Astrocyte of the spinal cord (primary cell): ENCODE measurements at places on chromosomes 12 and 14.

- no peak for DNase-seq
Measured at GRCh38 chr12:89859508-89860220, 151.0 kb upstream of the ATP2B1 start.

GRCh38 chr12:87924149-87924548 is 105.1 kb downstream of the C12orf50 start:
- DNase-seq: peak; percentile 24

- no peak for DNase-seq
Measured at GRCh38 chr12:82300611-82301010, 57.6 kb downstream of the CCDC59 start.

DNA sequence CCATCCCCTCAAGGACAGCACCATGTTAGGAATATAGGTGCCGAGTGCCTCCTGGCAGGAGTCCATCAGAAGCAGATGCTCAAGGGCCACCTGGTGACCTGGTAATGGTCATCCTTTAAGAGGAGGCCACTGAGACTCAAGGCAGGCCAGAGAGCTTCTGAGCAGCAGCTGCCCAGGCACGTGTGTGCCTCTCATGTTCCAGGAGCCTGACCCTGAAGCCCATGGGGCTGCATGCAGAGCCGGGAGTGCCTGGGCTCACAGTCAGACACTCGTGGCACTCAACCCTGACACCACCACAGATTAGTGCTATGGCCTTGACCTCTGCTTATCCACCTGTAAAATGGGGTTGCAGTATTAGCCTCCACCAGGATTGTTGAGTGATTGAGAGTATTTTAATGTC is 45.6 kb downstream of the C14orf132 start:
- DNase-seq: no peak

GRCh38 chr12:45231515-45232145 is 15.7 kb downstream of the ANO6 start:
- DNase-seq: peak; percentile 79

GRCh38 chr12:123104809-123105208 is 46.1 kb downstream of the PITPNM2 start:
- DNase-seq: no peak

GRCh38 chr14:63956326-63956725 is 103.5 kb downstream of the SYNE2 start:
- DNase-seq: no peak

DNA sequence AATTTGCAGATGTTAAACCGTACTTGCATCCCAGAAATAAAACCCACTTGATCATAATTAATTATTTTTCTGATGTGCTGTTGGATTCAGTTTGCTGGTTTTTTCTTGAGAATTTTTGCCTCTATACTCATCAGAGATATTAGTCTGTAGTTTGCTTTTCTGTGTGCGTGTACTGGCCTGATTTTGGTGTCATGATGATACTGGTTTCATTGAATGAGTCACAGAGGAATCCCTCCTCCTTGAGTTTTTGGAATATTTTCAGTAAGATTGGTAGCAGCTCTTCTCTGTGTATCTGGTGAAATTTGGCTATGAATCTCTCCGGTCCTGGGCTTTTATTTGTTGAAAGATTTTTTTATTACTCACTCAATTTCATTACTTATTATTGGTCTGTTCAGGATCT is 100.4 kb upstream of the PMCH start:
- DNase-seq: no peak

GRCh38 chr14:59428581-59429012 is 36.6 kb downstream of the GPR135 start:
- DNase-seq: peak; percentile 81

GRCh38 chr12:97306147-97306546 is 156.5 kb upstream of the RMST start:
- no peak for DNase-seq

DNA sequence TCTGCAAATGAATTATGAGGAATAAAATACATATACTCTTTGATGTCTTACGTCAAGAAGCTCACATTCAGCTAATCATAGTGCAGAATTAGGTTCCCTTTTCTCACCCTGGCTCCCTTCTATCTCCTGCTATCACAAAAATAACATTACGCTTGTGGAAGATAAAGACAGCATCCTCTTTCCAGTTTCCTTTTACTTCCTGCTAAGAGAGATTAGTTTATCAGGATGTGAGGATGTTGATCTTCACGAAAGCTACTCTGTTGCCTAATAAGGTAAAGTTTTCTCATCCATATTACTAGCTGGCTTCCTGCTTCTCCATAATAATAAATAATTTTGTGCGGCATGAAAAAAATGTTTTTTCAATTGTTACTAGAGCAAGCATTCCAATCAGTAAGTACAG is 217.7 kb upstream of the DCN start:
- DNase-seq: no peak

DNA sequence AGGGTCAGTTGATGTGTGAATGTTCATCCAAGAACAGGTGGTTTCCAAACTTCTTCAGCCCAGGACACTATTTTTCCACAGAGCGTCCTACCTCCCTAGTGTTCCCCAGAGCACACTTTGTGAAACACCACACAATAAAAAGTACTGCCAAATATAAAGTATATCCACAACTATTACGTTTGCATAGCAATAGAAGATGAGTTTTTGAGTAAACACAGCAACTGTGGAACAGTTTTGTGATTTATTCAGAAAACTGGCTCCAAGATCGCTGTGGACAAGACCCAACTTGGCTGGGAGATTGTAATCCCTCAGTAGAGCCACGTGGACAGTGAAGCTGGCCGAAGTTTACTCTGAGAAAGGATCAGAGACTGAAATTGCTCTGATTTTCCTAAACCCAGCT is 14.5 kb upstream of the MAP1LC3B2 start:
- DNase-seq: no peak

GRCh38 chr14:100618763-100619320 is 31.6 kb upstream of the BEGAIN start:
- no peak for DNase-seq

GRCh38 chr14:56145181-56145769 is 27.1 kb downstream of the PELI2 start:
- DNase-seq: no peak

GRCh38 chr12:91272461-91273063 is 89.9 kb upstream of the DCN start:
- DNase-seq: peak; percentile 85

DNA sequence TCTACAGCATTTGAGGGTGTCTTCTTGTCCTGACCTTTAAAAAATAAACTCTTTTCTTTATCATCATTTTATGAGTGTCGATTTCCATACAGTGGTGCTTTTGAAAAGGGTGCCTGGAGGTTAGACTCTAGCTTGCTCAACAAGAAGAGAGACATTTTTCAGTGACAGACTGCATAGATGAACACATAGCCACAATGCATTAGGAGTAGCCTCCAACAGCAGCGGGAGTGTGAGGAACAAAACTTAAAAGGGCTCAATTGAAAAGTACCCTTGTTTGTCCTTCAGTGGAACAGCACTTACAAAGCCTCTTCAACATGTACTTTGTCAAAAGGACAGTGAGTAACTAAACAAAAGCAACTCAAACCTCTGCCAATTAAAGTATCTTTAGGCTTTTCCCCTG is 119.3 kb downstream of the SOX5 start:
- no peak for DNase-seq

GRCh38 chr14:34211732-34212131 is 250.3 kb downstream of the SPTSSA start:
- no peak for DNase-seq

- no peak for DNase-seq
Measured at GRCh38 chr14:61899497-61899896, 137.3 kb downstream of the SNAPC1 start.

DNA sequence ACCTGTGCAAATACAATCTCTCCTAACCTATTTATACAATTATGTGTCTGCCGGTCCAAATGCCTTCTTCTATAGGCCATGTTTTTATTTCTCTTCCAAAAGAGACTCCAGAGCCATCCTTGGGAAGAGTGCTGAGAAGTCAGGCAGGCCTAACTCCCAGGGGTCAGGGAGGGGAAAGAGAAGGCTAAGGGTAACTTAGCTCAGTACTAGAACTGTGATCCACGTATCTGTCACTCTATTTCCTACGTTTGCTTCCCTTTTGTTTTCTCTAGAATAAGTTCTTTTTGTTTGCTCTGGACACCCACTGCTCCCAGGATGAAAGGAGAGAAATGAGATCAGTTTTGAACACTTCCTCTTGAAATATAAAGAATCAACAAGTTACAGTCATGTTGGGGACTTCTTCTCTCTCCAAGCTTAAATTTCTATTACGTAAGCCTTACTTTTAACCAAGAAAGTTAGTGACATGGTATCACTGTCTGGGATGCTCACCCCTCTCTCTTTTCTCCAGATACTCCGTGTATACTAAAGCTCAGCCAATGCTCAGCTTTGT is 79.2 kb downstream of the DAD1 start:
- DNase-seq: no peak
